ENCODE measurements at places on chromosomes 12 and 14.

DNA sequence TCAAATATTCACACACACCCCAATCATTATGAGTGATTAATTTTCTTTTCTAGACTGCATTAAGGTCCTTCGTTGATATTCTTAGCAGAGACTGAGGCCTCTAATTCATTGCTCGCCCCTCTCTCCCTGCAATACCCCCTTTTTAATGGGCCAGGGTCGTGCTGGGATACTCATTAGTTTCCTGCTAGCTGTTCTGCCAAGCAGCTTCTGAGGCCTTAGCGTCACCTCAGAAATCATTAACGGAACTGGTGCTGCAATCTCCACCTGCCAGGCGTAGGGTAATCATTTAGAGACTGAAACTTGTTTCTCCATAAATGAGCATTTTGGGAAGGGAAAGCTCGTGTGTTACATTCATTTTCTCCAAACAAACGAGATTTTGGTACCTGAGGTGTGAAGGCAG, 1054.7 kb downstream of the GALC start:
- H3K4me1 ChIP-seq: no peaks in the 10 kb centered on the region
- no peaks in the 10 kb centered on the region for H3K27me3 ChIP-seq
- no peaks in the 10 kb centered on the region for H3K36me3 ChIP-seq

DNA sequence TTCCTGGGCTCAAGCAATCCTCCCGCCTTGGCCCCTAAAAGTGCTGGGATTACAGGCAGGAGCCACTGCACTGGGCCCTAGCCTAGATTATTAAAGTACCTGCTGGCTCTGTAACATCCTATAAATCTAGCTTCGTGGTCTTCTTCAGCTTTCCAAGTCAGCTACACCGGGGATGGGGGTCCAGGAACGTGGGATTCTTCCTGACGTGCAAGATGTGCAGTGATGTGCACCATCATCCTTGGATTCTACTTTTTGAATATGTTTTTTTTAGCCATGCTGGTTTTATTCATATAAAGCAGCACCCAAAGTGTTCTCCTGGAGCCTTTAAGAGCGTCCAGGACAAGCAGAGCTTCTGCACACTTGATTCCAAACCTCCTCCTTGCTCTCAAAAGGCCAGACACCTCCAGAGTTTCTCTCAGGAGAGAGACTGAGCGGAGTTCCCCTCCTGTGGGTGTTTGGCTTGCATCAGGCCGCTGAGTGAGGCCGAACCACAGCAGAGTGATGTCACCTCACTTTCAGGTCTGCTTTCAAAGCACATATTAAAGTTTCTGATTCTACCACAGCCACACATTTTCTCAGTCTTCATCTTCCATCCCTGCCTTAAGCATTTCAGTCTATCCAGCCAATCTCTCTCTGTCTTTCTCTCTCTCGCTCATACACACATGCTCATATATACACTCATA, 33.4 kb downstream of the VCPKMT start:
- peaks cover 71% of the 10 kb centered on the region for H3K4me1 ChIP-seq
- H3K27me3 ChIP-seq: no peaks in the 10 kb centered on the region
- H3K4me3 ChIP-seq: peak overlapping the region; percentile 76
- peak; percentile 89 for DNase-seq

GRCh38 chr14:70359076-70359424, 433 bp downstream of the COX16 start:
- DNase-seq: no peak
- H3K27me3 ChIP-seq: peaks cover 2% of the 10 kb centered on the region
- peaks cover 32% of the 10 kb centered on the region for H3K4me1 ChIP-seq
- H3K27ac ChIP-seq: peak overlapping the region; percentile 77

DNA sequence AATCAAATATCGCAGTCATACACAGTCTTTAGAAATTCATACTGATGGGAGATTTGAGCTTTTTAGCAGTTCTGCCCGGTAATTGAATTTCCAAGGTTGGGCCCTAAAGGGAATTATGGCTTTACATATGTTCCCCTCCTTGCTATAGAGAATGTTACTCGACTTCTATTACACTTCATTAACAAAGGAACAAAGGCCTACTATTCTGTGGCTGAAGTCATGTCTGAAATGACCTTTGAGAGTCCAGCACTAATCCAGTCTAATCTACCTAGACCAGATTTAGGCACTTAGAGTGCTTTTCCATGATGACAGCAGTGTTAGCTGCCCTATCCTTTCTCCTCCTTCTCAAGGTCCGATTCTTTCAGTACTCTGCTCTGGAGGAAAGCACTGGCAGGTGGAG, 305.3 kb downstream of the MED13L start:
- H3K4me3 ChIP-seq: no peak overlapping the region
- peaks cover 50% of the 10 kb centered on the region for H3K36me3 ChIP-seq
- H3K27me3 ChIP-seq: no peaks in the 10 kb centered on the region

- no peaks in the 10 kb centered on the region for H3K27me3 ChIP-seq
- DNase-seq: no peak
- H3K4me3 ChIP-seq: no peak overlapping the region
- peaks cover 5% of the 10 kb centered on the region for H3K4me1 ChIP-seq
Measured at GRCh38 chr14:75861161-75861621, 120.6 kb downstream of the TGFB3 start.

GRCh38 chr12:66688846-66689439, 10.1 kb upstream of the GRIP1 start:
- H3K4me1 ChIP-seq: no peaks in the 10 kb centered on the region
- peak; percentile 29 for DNase-seq
- no peak overlapping the region for H3K4me3 ChIP-seq
- H3K27me3 ChIP-seq: peaks cover 14% of the 10 kb centered on the region
- H3K27ac ChIP-seq: no peak overlapping the region
- no peaks in the 10 kb centered on the region for H3K36me3 ChIP-seq

DNA sequence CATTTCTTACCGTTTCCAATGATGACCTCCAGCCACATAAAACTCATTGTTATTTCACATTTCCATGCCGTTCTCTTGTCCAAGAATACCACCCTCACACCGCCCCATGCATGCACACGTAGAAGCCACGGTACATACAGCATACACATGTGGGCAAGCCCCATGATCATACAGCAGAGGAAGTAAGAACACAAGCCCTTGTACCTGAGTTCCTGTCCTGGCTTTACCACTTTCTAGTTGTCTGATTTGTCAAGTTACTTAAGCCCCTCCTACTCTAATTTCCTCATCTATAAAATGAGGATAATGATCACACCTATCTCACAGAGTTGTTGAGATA, 59.9 kb downstream of the DUSP16 start:
- H3K27ac ChIP-seq: peak overlapping the region; percentile 90
- H3K27me3 ChIP-seq: no peaks in the 10 kb centered on the region
- peaks cover 40% of the 10 kb centered on the region for H3K36me3 ChIP-seq
- peaks cover 75% of the 10 kb centered on the region for H3K4me1 ChIP-seq
- DNase-seq: peak; percentile 41

- H3K27ac ChIP-seq: no peak overlapping the region
- no peak overlapping the region for H3K4me3 ChIP-seq
- peaks cover 68% of the 10 kb centered on the region for H3K36me3 ChIP-seq
Measured at GRCh38 chr12:132856581-132856980, 27.9 kb upstream of the GOLGA3 start.

DNA sequence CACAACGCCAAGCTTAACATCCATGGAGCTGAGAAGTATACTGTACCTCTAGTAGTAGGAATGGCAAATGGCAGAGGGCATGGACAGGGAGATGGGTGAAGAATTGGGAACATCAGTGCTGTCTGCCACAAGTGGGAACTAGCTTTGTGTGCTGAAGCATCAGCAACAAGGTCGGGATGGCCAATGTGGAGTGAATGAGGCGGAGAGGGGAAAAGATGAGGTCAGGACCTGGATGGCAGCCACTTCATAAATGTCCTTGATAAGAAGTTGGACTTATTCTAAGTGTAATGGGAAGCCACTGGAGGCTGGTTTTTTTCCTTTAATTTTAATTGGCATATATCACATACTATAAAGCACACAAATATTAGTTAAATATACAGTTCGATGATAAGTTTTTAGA, 21.9 kb upstream of the CLMN start:
- H3K36me3 ChIP-seq: no peaks in the 10 kb centered on the region
- no peak overlapping the region for H3K4me3 ChIP-seq
- H3K27ac ChIP-seq: no peak overlapping the region
- no peaks in the 10 kb centered on the region for H3K4me1 ChIP-seq
- DNase-seq: no peak

GRCh38 chr12:91565246-91565645, 382.6 kb upstream of the DCN start:
- peaks cover 5% of the 10 kb centered on the region for H3K36me3 ChIP-seq
- H3K4me3 ChIP-seq: no peak overlapping the region
- peaks cover 20% of the 10 kb centered on the region for H3K4me1 ChIP-seq
- H3K27ac ChIP-seq: no peak overlapping the region

DNA sequence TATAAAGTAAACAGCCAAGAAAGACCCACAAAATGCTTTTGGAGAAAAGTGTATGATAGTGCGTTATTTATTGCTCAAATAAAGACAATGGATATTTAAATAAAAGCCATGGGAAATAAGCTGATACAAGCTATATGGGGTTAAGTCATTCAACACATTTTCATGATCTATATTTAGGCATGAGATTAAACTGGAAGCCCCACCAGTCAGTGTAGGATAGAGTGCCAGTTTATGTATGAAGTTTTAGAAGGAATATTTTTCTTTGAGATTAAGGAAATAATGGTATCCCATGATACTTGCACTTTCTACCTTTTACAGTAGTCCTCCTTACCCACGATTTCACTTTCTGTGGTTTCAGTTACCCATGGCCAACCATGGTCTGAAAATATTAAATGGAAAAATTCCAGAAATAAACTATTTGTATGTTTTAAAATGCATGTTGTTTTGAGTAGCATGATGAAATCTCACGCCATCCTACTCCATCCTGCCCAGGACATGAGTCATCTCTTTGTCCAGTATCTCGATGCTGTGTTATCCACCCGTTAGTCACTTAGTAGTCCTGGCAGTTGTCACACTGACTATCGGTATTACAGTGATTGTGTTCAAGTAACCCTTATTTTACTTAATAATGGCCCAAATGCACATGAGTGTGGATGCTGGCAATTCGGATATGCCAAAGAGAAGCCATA, 22.3 kb downstream of the SYT1 start:
- no peaks in the 10 kb centered on the region for H3K4me1 ChIP-seq
- H3K27ac ChIP-seq: no peak overlapping the region
- no peaks in the 10 kb centered on the region for H3K36me3 ChIP-seq
- H3K4me3 ChIP-seq: no peak overlapping the region

DNA sequence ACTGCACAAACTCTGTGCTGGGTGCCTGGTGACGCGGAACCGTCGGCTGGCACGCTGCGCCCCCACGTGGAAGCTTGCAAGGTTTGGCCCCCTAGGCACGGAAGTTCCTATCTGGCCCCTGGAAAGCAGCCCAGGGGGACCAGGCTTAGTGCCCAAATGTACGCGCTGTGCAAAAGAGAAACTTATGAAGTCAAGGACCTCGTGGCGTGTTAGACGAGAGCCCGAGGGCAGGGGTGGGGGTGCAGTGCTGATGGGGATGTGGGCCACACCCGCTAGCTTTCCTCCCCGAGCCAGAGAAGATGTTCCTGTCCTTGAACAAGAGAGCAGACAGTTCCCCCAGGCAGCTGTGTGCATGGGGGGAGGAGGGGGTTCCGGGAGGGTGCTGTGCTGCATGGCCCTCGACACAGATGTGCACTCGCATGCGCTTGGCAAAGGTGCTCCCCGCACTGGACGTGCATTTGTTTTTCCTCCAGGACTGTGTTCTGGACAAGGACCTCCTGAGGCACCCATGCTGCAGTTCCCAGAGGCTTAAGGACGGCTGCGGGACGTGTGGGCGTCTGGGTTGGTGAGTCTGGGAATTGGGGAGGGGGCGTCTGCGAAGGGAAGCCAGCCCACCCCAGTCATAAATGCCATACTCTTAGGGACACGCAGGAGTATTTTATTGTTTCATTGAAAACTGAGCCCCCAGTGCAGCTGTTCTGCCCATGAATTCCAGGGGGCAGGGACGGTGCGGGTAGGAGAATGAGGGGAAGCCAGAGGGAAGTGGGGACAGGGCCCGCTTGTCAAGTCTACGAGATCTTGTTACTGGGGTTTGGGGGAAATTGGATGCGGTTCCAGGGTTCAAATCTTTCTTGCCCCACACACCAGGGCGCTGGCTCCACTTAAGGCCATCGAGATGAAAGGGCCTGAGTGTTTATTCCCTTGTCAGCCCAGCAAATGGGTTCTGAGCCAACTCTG, 80.0 kb downstream of the NTF3 start:
- no peaks in the 10 kb centered on the region for H3K27me3 ChIP-seq
- no peaks in the 10 kb centered on the region for H3K4me1 ChIP-seq
- DNase-seq: no peak
- H3K27ac ChIP-seq: no peak overlapping the region
- H3K36me3 ChIP-seq: no peaks in the 10 kb centered on the region

- H3K27ac ChIP-seq: peak overlapping the region; percentile 48
- peaks cover 36% of the 10 kb centered on the region for H3K4me1 ChIP-seq
- DNase-seq: no peak
- H3K27me3 ChIP-seq: no peaks in the 10 kb centered on the region
- H3K36me3 ChIP-seq: no peaks in the 10 kb centered on the region
Measured at GRCh38 chr12:96143392-96143791, 50.8 kb upstream of the ELK3 start.

GRCh38 chr12:64461634-64462414, 9.9 kb downstream of the TBK1 start:
- H3K4me3 ChIP-seq: no peak overlapping the region
- H3K36me3 ChIP-seq: peaks cover 61% of the 10 kb centered on the region
- no peak for DNase-seq
- peaks cover 29% of the 10 kb centered on the region for H3K4me1 ChIP-seq

GRCh38 chr14:41957459-41957858, 350.8 kb downstream of the LRFN5 start:
- no peaks in the 10 kb centered on the region for H3K36me3 ChIP-seq
- no peak overlapping the region for H3K27ac ChIP-seq
- no peaks in the 10 kb centered on the region for H3K4me1 ChIP-seq
- no peaks in the 10 kb centered on the region for H3K27me3 ChIP-seq
- no peak overlapping the region for H3K4me3 ChIP-seq

- no peak overlapping the region for H3K27ac ChIP-seq
- H3K27me3 ChIP-seq: no peaks in the 10 kb centered on the region
- H3K36me3 ChIP-seq: peaks cover 3% of the 10 kb centered on the region
- H3K4me1 ChIP-seq: peaks cover 9% of the 10 kb centered on the region
- no peak for DNase-seq
Measured at GRCh38 chr14:77646907-77647306, 30.5 kb upstream of the SPTLC2 start.

All from activated CD4-positive, alpha-beta memory T cell treated with anti-CD3 and anti-CD28 coated beads, Interleukin-2, amount 10 ng/mL, durations not matched to agents 7 days and 5 days (primary cell).